ENCODE measurements at places on chromosomes 7 and 10.

DNA sequence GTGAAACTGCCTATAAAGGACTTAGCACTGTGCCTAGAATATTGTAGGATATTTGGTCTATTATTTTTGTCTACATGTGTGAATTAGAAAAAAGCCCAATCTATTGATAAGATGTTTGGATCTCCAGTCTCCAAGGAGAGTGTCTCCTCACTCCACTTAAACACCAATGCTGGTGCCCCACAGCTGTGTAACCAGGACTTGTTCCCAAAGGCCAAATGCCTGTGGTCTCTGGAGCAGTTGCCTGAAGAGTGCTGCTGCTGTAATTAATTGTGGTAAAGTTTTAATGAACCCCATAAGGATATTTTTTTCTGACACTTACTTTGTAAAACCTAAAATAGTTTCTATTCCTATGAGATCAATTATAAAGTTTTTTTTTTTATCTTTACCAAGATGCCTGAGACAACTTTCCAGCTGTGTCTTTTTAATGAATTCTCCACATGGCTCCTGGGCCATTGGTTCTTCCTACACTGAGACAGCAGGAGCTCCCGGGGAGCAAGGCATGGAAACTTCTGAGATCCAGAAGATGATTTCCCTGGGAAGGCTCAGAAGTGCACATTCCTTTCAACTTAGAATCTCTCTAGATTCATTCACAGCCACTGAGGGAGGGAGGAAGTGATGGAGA lies 11.2 kb upstream of the OR2A5 start:
- DNase-seq: no peak

DNA sequence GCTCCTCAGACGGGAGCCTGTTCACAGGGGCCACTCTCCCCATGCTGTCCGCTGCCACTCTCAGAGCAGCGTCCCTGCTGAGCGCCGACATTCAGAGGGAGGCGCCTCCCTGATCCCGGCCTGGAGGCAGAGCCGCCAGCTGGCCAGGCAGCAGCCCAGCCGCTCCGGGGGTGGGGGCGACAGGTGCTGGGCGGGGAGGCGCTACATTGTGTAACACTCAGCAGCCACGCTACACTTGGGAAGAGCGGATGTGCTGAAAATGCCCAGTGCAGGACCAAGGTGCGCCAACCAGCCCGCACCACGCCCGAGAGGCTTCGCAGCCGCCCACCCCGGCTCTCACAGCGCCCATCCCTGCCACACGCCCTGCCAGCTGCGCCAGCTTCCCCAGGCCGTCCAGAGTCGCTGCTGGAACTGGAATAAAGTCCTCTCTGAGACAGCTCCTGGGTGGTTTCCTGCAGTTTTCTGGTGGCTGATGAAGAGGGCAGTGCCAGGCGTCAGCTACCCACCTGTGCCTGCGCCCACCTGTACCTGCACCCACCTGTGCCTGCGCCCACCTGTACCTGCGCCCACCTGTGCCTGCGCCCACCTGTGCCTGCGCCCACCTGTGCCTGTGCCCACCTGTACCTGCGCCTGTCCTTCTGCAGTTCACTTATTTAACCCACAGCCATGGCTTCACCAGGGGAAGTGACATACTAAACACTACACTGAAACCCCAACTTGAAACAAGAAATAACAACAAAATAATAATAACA lies 25.7 kb downstream of the STK32C start:
- no peak for DNase-seq

DNA sequence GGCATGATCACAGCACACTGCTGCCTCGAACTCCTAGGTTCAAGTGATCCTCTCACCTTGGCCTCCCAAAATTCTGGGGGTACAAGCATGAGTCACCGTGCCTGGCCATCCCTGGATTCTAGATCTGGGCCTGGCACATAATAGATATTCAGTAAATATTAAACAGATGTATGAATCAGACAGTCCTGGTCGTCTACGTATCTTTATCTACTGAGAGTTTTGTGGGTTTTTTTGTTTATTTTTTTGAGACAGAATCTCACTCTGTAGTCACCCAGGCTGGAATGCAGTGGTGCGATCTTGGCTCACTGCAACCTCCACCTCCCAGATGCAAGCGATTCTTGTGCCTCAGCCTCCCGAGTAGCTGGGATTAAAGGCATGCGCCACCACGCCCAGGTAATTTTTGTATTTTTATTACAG lies 24.3 kb upstream of the ITGB1 start:
- DNase-seq: no peak

DNA sequence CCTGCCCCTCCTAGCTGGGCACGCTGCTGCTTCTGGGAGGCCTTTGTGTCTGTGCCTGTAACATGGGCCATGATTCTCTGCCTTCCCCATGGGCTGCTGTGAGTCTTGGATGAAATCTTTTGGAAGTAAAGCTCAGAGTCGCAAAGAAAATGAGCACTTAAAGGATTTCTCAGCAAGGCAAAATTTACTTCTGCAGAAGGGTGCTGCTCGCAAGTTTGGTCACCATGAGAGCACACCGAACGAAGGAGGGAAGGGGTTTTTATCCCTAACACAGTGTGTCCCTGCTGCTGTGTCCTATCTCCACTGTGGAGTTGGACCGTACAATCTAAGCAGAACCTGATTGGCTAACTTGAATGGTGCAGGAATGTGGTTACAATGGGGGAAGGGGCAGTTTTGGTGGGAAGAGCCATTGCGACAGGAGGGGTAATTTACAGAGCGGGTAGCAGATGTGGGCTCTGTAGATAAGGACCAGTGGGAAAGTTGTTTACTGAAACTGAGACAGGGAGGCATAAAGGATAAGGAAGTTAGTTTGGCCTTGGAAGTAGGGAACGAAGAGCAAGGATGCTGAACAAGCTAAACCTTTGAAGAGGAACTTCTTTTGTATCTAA lies 57.5 kb downstream of the FANK1 start:
- DNase-seq: no peak

- no peak for DNase-seq
These were observed 106.7 kb downstream of the LRMDA start for GRCh38 chr10:75538144-75538543.

- DNase-seq: no peak
These were observed 19.0 kb upstream of the AGMO start for GRCh38 chr7:15580604-15581351.

GRCh38 chr10:91805110-91805838 lies 7.0 kb downstream of the TNKS2 start:
- no peak for DNase-seq

DNA sequence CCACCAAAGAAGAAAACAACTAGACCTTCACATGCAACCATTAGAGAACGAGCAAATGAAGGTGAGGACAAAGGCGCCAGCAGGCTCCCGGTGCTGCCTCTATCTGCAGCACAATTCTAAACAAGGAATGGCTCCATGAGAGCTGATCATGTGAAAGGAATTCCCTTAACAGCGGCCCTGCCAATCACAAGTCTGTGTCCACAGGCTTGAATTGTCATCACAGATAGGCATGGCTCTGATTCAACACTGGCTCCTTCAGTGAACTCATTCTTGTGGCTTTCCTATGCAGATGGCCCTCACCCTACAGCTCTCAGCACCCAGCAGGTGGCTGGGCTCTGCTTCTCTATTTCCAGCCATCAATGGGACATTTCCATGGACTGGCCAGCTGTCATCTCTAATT lies 36.2 kb downstream of the LAMB1 start:
- no peak for DNase-seq

DNA sequence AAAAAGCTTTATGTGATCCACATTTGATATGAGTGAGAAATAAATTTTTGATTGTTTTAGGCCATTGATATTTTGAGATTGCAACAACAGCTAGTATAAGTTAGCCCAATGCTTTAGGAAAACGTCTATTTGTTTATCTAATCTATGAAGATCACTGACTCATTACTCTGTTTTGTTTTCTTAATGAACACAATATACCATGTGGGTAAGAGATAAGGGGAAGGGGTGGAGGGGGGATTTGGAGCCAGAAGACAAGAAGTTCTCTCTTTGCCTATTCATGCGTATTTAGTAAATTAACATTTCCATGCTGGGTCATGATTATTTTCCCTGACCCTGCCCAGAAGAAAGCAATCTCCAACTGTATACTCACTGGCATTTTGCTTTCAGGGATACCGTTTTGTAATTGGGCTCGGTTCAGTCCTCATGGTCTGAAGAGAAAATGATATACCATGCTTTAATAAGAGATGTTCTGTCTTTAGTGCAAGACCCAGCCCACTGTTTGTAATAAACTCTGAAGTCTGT lies 359.5 kb upstream of the NPSR1 start:
- no peak for DNase-seq

DNA sequence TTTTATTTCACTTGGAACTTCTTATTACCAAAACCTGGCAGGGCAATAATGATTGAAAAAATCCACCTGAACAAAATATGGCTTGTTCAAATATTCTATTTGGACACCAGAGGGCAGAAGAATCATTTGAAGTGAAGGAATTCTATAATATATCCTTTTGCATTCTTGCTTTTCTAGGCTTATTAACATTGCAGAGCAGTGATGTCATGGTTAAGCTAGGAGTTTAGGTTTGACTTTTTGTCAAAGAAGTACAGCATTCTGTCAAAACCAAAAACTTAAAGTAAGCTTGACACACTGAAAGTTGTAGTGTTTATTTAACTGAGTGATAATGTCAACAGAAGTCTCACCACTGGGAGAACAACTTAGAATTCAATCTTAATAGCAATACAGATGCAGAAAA lies 156.0 kb downstream of the SEMA3D start:
- DNase-seq: no peak

DNA sequence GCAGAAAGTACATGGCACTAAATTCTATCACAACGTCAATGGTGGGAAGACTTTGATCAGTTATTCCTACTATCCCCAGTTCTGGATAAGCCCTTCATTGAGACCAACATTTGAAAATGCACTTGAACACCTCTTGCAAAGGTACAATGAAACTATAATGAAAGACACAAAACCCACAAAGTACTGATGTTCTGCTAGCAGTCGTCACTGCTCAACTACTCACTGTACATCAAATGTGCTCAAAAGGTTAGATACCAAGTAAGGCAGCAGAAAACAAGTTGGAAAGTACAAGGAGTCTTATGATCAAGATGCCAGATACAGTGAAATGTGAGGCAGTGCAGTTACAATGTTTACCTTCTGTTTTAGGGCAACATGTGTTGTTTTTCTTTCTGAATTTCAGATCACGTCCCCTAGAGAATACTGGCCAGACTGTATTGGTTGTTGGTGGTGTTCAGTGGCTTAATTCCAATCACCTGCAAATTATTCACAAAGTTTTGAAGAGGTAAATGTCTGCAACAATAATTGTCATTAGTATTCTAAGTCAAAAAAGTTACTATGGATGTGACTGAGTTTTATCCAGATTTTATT lies 62.4 kb upstream of the WNT16 start:
- no peak for DNase-seq

DNA sequence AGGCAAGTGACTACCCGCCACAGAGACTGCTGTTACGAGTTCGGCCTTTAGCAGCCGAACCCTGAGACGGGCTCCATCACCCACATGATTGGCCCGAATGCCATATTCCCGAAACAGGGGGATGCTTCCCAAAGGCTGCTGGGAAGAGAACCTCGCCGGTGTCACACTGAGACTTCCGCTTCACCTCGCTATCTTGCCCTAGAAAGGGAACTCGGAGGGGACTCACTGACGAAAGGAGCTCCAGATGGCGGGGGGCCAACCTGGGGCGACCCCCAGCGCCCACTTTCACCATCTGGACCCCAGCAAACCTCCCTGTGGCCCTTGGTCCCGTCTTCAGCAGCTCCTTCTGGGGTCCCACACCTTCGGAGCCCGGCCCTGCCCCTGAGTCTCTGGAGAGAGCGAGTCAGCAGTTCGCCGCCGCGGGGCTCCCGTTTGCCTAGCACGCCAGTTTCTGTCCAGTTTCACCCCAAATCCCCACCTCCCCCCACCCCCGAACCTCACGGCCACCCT lies 529 bp downstream of the HPS1 start:
- DNase-seq: no peak

DNA sequence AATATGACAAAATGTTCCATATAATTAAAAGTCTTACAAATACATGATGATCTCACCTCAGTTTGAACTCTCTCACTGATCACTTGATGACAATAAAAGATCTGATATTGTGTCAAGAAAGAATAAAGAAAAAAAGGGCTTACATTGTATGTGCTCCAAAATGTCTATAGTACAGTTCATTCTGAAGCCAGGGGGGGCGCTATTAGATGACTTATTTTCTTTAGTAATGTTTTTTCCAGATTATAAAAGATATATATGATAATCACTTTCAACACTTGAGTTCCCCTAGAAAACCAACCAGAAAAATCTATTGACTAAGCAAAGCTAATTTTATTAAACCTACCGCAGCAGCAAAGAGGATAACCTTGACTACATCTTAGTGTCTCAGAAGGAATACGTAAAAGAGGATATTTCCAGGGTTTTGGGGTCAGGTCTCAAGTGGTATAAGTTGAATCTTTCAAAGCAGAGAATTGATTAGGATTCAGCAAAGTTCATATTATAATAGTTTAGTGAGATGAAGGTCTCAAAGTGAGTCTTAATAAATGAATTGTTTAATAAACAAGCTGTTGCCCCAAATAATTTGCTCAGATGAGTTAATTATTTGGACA lies 55.8 kb downstream of the PTN start:
- no peak for DNase-seq

GRCh38 chr10:78185693-78186055 lies 152.0 kb downstream of the RPS24 start:
- no peak for DNase-seq

DNA sequence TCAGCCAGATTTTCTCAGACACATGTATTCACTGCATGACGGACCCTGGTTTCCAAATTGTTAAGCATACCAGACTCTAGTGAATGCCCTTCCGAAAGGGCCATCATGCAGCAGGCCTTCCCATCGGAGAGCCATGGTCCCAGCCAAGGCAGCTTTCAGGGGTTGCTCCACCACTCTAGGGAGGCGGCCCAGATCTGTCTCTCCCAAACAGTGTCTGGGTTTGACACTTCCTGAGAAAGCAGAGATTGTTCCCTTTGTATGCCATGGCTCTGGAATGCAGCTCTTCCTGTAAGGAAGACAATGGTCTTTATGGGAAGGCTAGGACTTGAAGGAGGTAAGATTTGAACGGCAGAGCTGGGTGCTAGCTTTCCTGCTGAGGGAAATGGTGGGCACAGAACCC lies 178.8 kb upstream of the BMPER start:
- DNase-seq: no peak

DNA sequence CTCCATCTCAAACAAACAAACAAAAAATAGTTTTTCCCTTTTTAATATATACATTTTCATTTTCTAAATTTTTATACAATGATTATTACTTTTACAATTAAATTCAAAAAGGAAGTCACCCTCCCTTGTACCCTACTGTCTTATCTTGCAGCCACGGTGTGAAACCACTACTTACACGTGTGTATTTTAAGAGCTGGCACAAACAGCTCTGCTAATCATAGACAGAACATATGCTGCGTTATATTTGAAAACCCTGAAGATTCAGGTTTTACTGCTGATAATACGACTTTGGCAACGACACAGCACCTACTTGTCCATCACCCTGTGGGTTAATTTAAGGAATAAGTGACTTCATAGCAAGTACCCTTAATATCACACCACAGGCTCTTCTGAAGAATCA lies 991 bp downstream of the ANKRD61 start:
- DNase-seq: no peak

DNA sequence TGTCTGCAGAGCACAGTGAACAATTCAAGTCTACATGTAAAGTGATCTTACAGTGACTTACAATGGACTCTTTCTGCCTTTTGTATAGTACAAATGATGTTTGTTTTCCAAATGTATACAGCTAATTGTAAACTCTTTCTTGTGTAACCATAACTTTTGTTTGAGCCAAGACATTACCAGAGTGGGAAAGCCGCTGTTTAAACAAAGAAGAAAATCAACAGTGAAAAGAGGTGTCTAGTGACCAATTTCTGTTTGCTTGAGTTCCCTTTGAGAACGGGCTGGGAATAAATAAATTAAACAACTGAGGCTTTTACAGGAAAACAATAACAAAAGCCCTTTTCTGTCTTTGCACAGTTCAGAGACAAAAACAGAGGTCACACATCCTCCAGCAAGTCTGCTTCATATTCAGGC lies 1163.4 kb downstream of the CNTNAP2 start:
- DNase-seq: no peak

Data from GDM1 (cell line).